Kidney capillary endothelial cell (primary cell): ENCODE measurements at places on chromosomes 3 and 15.

DNA sequence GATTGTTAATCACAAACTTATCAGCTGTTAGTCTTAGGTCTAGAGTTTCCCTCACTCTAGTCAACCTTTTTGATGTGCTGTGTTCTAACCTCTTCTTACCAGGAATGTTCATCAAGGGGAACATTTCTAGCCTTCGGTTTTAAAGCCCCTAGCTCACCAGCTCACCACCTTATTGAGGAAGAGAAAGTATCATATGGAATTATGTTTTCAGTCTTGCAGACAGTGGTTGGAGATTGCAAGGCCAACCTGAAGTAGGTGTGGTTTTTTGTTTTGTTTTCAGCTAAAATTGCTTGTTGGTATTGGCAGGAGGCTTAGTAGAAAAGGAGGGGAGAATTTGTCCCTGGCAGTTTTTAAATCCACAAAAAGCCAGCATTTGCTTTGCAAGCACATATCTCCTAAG is 48.4 kb upstream of the CCDC80 start:
- DNase-seq = no peak

DNA sequence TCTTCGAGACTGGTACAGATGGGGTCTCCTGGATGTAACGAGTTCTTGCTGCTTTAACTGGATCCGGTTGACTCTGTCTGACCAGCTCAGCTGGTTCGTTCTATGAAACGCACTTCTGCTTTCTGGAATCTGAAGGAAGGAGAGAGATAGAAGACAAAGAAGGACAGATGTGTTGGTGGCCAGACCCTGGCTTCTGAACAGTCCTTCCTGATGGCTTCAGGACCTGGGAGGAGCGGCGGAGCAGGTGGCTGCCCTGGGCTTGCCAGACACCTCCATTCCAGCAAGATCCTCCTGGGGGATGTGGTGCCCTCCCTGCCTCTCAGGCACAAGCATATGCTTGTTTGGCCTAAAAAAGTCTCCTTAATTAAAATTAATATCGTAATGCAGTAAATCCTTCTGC is 99.9 kb downstream of the APBA2 start:
- no peak for DNase-seq

- DNase-seq = peak; percentile 91
Measured at GRCh38 chr3:172749230-172749965, 1.1 kb upstream of the ECT2 start.

- DNase-seq = peak; percentile 44
Measured at GRCh38 chr15:50148362-50148963, 29.4 kb upstream of the ATP8B4 start.

- DNase-seq = no peak
Measured at GRCh38 chr15:83992324-83993031, 243.1 kb upstream of the GOLGA6L4 start.

DNA sequence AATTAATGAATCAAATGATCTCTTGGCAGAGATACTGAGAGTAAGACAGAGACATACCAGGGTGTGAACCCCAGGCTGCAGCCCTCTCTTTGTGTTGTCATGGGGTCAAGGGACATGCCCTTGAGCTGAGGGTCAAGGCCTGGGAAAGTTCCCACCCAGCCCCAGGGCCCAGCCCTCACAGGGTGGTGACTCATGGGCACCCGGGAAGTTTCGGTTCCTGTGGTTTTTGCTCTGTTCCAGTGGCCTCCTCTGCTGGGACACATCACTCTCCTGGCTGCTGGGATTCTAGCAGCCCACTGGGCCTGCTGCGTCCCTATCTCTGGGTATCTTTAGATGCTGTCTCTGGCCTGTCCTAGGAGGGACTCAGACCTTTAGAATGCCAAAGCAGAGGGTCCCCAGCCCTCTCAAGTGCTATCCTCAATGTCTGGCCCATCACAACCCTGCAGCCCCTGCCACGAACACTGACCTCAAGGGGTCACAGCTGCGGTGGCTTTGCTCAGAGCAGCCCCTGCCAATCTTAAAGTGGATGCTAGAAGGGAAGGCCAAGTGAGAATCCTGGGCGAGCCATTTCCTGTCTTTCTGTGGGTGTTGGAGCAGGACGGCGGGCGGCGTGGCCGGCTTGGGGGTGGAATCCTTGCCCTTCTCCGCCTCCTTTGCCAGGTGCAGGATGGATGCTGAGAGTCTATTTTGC is 148.4 kb upstream of the TLE3 start:
- DNase-seq = no peak

DNA sequence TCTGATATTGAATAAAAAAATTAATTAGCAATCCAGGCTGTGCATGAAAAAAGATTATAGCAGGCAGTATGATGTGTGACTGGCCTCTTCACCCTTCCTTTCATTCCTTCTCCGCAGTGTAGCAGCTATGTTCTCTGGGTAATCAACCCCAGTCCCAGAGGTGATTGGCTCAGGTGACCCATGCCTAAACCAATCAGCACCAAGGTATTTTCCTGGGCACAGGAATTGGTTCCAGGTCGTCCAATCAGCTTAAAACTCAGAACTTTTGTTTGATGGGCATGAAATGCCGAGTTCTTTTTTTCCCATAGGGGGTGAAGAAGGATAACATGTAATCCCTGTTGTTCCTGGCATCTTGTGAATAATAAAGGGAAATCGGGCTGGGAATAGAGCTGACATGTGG is 5.8 kb upstream of the BNC1 start:
- no peak for DNase-seq

GRCh38 chr3:179196098-179196497 is 47.9 kb downstream of the PIK3CA start:
- DNase-seq = no peak

DNA sequence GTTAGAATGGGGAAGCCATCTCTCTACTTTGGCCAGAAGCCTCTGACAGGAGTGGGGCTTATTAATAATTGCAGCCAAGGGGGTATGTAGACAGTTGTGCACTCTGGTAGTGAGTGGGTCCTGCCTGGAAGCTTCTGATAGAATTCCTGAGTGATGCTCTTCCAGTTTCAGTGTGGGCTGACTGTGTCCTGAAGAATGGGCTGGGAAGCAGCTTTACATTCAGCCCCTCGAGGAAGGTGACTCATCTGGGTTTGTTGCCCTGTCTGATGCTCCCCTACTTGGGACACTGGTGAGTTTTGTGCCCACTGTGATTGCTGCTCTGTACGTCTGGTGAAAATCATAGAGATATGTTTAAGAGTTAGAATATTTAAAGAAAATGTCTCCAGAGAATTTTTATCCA is 444.7 kb upstream of the RBMS3 start:
- DNase-seq = no peak

DNA sequence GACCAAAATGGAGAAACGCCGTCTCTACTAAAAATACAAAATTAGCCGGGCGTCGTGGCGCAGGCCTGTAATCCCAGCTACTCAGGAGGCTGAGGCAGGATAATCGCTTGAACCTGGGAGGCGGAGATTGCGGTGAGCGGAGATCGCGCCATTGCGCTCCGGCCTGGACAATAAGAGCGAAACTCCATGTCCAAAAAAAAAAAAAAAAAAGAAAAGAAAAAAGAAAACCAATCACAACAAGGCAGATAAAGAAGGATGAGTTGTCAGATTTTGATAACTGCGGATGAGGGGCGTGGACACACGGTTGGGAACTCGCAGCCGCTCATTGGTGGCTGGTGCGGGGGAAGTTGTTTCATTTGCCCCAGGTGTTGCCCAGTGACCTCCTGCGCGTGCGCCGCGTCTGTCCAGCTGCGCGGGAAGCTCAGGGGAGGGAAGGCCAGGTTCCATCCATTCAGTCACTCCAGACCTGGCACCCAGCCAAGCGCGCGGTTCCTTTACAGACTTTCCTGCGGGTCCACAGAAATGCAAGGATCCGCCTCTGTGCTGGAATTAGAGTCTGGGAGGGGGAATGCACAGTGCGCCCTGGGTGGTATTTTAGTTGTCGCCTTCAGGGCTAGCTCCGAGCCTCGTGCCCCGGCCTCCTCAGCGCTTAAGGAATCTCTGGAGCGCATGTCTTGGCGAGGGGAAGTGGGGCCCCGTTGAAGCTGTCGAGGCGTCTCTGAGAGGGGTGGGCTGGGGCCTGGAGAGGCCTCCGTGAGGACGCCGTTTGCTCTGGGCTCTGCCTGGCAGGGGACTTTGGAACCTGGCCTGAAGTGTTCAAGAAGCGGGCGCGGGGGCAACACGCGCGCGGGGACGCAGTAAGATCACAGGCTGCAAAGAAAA is 708 bp upstream of the GCHFR start:
- DNase-seq = no peak
